ENCODE measurements at places on chromosomes 2 and 18.

GRCh38 chr2:191048073-191048472 is 34.1 kb upstream of the STAT1 start:
- DNase-seq: no peak

- no peak for DNase-seq
Measured at GRCh38 chr18:7329016-7329415, 98.1 kb downstream of the LRRC30 start.

- DNase-seq: no peak
Measured at GRCh38 chr18:45920367-45920766, 46.8 kb downstream of the EPG5 start.

DNA sequence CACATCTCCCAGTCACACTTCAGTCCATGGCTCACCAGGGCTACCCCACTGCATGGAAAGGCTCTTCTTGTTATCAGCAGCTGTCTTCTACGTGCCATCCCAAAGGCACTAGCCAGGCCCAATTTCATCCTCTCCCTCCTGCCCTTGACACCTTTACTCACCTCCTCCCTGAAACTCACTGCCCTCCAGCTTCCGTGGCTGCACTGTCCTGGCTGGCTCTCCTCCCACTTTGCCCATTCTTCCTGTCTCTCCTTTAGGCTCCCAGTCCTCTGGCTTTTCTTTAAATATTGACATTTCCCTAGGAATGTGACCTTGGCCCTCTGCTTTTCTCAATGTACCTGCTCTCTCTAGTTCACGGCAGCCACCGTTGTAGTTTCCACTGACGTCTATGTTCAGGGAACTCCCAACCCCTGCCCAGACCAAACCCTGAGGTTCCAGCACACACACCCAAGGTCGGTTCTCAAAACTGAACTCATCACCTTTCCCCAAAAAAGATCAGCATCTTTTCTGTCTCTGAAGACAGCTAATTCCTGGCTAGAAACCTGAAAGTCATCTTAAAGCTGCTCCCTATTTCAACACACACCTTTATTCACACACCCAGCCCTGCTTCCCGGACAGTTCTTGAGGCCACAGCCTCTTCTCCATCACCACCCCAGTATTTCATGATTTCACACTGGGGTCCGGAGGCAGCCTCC is 36.7 kb downstream of the WDFY1 start:
- DNase-seq: no peak

DNA sequence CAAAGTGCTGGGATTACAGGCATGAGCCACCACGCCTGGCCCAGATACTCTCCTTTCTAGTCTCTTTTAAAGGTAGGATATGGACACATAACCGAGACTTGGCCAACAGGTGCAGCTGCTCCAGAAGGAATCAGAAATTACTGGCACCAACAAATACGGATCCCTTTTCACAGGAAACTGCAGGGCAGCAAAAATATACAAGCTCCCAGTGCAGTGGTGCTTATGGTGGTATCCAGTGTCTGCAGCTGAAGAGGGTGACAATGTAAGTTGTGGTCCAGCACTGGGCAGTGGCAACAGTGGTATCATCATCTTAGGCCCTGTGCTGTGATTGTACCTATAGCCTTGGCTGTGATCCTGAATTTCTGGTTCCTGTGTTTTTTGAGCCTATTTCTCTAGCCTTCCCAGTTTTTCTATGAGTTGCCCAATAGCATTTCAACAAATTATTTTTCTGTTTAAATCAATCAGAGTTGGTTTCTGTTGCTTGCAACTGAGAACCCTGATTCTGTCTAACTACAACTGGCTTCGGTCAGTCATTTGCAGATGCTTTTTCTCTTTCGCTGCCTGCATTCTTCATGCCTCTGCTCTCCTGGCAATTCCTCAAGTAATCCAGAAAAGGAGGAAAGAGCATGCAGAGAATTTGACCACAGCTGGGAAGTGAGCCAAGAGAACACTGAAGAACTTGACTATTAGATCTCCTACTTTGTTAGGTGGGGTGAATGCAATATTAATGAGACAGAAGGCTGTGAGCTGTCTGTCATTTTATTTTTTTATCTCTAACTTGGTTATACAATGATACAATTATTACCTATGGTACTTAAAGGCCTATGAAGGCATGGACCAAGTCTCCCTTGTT is 30.8 kb upstream of the EML4 start:
- no peak for DNase-seq

DNA sequence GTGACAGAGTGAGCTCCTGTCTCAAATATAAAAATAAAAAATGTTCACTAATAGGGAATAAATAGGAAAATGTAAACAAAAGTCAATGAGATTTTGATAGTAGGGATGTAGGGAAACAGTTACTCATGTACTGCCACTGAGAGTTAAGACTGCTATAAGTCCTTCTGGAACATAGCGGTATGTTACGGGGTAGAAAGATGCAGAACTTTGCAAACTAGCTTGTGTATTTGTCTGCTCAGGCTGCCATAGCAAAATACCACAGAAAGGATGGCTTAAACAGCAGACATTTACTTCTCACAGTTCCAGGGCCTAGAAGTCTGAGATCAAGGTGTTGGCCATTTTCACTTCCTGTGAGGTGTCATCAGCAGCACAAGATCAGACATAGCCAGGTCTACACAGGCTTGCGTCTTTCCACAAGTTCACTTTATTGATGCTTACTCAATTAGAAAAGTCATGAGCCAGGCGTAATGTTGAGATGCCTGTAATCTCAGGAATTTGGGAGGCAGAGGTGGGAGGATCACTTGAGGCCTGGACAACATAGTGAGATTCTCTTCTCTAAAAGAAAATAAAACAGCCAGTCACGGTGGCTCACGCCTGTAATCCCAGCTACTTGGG is 8.8 kb downstream of the TXNDC2 start:
- DNase-seq: no peak

DNA sequence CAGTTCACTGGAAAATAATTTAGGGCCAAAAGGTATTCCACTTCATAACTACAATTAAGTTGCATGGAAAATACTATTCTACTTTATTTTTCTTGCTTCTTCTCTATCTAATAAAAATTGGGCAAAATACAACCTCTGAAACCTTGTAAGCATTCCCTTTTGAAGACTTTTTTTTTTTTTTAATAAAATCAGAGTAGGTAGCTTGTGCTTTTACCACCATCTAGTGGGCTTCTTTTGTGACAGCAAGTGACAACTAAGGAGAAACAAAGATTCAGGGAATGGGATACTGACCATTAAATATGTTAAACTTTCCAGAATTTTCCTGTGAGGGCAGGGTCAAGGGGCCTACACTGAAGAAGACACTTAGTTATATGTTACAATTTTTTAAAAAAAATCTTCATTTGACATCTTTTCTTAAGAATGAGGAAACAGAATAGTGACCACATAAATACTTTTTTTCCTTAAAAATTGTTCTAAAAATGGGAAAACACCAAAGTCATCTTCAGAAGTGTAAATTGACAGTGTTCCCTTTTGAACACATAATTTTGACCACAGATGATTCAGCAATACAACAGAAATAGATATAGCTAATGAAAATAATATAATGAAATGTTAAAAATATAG is 1183.2 kb upstream of the ACVR2A start:
- peak; percentile 25 for DNase-seq

- no peak for DNase-seq
Measured at GRCh38 chr2:75416420-75417342, 144.1 kb downstream of the EVA1A start.

- no peak for DNase-seq
Measured at GRCh38 chr2:222594679-222595078, 61.2 kb downstream of the FARSB start.

GRCh38 chr18:27856820-27857219 is 320.1 kb downstream of the CDH2 start:
- no peak for DNase-seq

GRCh38 chr2:240840435-240841060 is 20.5 kb upstream of the KIF1A start:
- no peak for DNase-seq
